ENCODE measurements at places on chromosomes 5 and 9.

DNA sequence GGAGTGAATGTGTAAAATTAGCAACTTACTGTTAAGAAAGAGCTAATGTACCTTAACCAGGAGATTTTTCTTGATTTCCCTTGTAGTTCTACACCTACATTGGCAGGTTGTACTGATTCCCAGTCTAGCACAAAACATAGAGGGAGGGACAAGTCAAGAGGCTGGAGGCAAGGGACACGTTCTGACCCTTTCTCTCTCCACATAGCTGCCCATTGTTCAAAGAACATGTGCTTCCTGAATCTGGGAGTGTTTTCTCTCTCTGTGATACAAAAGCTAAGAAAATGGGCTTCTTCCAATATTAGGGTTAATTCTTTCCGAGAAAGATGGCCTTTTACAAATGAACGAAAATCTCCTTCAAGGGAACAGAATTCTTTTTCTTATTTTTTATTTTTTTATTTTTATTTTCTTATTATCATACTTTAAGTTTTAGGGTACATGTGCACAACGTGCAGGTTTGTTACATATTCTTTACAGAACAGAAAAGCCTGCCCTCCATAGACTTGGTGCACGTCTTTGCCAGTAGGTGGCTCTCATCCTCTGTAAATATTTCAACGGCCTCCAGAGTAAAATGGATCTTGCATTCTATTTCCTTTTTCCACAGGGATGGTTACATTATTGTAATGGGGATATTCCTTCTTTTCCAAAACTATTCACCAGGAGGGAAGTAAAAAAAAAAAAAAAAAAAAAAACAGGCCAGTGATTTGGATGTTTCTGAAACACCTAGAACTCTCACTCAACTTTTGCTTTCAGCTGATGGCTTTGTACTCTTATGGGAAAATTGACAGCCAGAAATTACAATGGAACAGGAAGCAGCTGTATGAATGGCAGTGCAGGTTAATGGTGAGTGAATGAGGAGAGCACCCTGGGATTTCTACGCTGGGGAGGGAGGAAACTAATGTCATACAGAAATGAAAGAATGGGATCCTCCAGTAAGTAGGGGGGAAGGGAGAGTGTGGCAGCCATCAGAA lies 13.1 kb upstream of the IFNA5 start:
- DNase-seq: peak; percentile 36

DNA sequence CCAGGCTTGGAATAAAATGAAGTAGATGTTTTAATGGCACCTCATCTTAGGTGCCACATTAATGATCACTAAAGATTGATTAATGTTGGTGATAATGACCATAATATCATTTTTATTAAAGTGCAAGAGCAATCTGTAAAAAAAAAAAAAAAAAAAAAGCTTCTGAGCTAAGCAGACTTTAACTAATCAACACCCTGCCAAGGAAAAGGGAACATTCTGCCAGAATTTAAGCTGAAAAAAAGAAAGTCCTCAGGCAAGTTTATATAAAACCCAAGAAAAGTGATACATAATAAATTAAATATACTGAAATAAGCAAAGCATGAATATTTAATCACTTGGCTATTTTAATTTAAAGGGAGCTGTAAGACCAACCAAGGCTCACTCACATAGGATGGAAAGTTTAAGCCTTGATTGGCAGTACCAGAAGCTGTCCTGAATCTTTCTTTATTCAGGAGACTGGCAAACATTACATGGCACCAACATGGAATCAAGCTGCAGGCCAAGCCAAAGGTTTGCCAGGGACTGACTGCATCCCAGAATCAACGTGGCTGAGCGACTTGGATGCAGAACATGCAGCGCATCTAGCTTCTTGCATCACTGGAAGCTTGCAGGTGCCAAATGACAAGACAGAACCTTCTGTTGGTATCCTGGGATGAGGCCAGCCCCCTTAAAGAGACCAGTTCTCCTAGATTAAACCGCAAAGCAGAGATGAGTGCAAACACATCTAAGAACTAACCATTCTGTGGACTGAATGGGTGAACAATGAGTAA lies 413.6 kb downstream of the ENC1 start:
- DNase-seq: no peak

DNA sequence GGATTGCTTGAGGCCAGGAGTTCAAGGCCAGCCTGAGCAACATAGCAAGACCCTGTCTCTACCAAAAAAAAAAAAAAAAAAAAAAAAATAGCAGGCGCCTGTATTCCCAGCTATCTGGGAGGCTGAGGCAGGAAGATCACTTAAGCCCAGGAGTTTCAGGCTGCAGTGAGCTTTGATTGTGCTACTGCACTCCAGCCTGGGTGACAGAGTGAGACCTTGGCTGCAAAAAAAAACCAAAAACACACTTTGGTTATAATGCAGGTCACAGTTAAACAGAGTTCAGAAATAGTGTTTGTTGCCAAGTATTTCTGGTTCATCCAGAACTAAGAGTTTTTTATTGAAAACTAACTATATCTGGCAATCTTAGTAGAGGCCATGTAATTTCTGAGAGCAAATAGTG lies 24.1 kb upstream of the IL6ST start:
- DNase-seq: no peak

GRCh38 chr5:135490245-135491037 lies 38.3 kb upstream of the TIFAB start:
- no peak for DNase-seq

- no peak for DNase-seq
Observed at GRCh38 chr5:36613771-36614656, 7.6 kb downstream of the SLC1A3 start.

DNA sequence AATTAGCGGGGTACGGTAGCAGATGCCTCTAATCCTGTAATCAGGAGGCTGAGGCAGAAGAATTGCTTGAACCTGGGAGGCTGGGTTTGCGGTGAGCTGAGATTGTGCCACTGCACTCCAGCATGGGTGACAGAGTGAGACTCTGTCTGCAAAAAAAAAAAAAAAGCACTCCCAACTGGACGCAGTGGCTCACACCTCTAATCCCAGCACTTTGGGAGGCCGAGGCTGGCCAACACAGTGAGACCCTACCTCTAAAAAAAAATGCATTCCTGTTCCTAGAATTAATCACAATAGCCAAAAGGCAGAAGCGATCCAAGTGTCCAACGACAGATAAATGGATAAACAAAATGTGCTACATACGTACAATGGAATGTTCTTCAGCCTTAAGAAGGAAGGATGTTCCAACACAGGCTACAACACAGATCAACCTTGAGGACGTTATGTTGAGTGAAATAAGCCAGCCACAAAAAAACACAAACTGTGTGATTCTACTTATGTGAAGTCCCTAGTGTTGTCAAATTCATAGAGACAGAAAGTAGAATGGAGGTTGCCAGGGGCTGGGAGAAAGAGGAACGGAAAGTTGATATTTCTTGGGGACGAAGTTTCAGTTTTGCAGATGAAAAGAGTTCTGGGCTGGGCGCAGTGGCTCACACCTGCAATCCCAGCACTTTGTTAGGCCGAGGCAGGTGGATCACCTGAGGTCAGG lies 13.8 kb downstream of the FAM78A start:
- no peak for DNase-seq

GRCh38 chr5:96236051-96236450 lies 197.0 kb downstream of the PCSK1 start:
- no peak for DNase-seq

DNA sequence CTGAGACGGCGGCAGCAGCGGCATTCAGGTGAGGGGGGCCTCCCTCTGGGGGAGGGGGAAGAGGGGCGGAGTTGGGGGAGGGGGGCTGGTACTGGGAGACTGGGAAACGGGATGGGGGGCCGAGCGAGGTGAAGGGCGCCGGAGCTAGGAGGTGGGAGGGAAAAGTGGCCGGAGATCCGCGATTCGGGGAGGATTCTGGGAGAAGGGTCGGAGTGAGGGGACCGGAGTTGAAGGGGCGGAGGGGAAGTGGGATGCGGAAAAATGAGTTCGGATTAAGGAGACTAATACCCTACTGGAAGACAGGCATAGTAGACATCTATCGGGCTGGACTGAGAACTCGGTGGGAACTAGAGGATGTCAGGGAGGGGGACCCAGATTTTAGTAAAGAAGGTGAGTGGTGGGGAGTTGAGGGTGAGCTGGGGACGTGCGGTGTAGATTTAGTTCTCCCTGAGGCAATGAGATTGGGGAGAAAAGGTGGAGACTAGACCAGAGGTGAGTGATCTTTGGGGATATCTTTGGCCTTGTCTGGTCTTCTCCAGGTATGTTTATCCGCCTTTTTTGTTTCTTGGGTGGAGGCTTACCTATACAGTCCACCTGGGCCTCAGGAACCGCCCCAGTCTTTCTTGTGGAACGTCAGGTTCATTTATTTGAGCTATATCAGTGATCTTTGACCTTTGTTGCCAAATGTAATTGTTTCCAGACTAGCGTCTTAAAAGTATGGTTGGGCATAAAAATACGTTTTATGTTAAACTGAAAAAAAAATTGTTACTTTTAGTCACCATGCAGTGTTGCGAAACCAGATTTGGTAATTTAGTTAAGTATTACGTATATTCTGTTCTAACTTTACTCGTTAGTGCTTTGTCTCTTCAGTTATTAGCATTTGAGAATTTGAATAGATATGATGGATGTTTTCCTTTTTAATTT lies 632 bp downstream of the UBAP1 start:
- no peak for DNase-seq

DNA sequence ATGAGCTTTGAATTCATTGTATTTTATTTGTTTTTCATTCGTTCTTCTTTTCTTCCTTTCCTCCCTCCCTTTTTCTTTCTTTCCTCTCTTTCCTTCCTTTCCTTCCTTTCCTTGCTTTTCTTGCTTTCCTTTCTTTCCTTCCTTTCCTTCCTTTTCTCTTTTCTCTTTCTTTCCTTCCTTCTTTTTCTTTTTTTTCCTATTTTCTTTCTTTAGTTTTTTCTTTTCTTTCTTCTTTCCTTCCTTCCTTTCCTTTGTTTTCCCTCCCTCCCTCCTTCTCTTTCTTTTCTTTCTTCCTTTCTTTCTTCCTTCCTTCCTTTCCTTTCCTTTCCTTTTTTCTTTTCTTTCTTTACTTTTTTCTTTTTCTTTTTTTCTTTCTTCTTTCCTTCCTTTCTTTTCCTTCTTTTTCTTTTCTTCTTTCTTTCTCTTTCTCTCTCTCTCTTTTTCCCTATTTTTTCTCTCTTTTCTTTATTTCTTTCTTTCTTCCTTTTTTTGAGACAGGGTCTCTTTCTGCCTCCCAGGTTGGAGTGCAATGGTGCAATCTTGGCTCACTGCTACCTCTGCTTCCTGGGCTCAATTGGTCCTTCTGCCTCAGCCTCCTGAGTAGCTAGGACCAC lies 357.1 kb upstream of the PRR16 start:
- no peak for DNase-seq

- peak; percentile 42 for DNase-seq
Observed at GRCh38 chr9:136537896-136538598, 7.8 kb downstream of the NOTCH1 start.

DNA sequence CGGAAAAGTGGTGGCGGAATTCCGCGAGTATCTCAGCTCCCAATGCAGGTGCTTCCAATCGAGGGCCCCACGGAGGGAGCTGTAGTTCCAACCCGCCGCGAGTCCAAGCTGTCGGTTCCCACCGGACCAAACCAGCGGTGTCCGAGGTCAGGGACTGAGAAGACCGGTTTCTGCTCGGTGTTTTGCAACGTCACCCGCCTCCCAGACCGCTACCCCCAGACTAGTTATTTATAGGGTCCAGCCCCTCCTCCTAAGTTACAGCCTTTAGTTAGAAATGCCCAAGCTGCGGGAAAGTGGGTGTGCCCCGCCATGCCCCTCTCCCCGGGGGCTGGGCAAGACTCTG lies 677 bp upstream of the MYORG start:
- DNase-seq: no peak

DNA sequence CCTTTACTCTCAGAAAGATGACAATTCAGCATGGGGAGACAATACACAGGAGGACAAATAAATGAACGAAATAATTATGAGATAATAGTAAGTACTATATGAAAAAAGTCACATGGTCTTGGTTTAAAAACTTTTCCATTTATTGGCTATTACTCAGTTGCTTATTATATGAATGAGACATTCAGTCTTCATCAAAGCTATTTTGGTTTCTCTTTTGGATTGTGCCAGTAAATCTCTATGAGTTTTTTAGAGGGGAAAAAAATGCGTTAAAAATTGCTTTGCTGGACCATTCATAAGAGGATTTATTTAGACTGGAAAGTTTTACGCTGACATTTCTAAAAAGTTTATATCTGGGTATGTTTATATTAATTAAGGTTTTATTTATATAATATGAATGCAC lies 137.7 kb downstream of the AOPEP start:
- no peak for DNase-seq

DNA sequence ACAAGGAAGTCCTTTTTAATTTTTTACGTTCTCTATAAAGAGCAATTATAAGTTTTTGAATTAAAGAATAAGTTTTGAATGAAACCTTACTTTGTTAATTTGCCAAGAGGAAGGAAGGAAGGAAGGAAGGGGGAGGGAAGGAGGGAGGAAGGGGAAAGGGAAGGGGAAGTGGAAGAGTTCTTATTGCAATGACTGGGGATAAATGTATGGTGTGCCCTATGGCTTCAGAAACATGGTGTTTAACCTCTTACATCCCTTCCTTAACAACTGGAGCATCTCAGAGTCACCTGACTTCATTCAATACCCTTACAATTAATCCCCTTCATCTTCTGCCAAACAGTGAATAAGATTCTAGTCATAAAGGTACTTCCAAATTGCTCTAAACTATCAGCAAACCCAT lies 16.0 kb downstream of the CEMIP2 start:
- no peak for DNase-seq

GRCh38 chr5:160679567-160680309 lies 172.3 kb downstream of the ATP10B start:
- no peak for DNase-seq

DNA sequence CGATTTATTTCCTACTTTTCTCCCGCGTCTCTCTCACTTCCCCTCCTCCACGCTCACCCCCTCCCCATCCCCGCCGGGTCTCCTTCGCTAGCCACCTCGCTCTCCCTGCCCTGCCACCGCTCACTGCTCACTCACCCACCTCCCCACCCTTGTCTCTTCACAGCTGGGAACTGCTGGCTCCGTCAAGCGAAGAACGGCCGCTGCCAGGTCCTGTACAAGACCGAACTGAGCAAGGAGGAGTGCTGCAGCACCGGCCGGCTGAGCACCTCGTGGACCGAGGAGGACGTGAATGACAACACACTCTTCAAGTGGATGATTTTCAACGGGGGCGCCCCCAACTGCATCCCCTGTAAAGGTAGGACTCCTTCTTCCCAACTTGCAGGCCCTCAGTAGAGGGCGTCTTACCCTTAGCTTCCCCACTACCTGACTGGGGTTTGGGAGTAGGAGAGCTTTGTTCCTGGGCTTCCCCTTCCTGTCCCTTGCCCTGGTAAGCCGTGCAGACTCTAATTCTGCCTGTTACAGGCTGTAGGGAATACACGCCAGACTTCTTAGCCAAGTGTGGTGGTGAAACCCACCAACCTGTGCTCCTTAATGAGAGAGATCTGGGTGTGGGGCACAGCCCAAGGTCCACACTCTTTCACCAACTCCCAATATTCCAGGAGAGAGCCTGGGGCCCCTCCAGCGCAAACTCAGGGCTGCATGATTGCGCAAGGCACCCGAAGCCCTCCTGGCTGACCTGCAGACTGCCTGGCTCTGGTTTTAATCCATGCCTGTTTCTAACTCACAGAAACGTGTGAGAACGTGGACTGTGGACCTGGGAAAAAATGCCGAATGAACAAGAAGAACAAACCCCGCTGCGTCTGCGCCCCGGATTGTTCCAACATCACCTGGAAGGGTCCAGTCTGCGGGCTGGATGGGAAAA lies 2.5 kb downstream of the FST start:
- no peak for DNase-seq

- no peak for DNase-seq
Observed at GRCh38 chr9:12785941-12786340, 11.1 kb downstream of the LURAP1L start.

GRCh38 chr5:116371935-116372334 lies 202.7 kb downstream of the SEMA6A start:
- no peak for DNase-seq
